ENCODE measurements at places on chromosomes 12 and 14.

GRCh38 chr12:47947341-47947740 lies 16.1 kb upstream of the TMEM106C start:
- no peak for DNase-seq

DNA sequence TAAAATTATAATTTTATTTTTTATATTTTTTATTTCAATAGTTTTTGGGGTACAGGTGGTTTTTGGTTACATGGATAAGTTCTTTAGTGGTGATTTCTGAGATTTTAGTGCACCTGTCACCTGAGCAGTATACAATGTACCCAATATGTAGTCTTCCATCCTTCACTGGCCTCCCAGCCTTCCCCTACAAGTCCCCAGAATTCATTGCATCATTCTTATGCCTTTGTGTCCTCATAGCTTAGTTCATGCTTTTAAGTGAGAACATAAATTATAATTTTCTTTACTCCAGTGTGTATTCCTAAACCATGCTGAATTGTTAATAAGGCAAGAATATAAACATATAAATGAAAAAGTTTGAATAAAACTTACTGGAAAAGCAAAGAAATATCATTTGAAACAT lies 19.1 kb upstream of the NFKBIA start:
- DNase-seq = no peak

- peak; percentile 99 for DNase-seq
Observed at GRCh38 chr12:86712425-86712843, 456.2 kb upstream of the MGAT4C start.

- no peak for DNase-seq
Observed at GRCh38 chr14:96804895-96805294, 7.7 kb downstream of the VRK1 start.

DNA sequence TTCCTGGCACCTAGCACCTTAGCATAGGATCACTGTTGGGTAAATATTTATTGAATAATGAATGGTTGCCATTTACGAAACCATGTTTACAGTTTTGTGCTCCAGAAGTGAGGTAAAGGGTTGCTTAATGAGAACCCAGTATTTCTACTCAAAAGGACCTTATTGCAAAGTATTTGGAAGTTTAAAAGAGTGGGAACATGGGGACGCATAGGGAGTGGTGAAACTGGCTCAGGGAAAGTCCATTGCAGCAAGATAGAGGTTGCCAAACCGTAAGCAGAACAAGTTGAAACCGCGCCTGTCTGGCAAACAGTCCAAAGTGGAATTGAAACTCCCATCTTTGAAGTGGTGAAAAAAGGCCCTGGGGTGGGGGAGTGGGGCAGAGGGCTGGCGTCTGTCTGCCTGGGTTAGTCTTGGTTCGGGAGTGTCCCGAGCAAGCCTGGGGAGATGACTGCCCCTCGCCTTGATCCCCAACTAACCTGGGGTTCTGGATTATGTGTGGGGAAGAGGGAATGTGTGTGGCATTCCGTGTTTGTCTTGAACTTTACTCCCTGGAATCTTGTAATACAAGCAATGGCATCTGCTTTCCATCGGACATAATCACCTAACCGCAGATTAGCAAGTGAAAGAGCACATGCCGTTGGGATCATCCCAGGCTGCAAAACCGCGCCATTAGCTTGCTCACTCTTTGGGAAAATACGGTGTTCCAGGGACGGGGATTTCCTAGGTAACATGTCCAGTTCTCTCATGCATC lies 7.2 kb downstream of the ALDH2 start:
- peak; percentile 90 for DNase-seq

- no peak for DNase-seq
Observed at GRCh38 chr12:109540526-109541412, 32.5 kb downstream of the MMAB start.

GRCh38 chr14:91261115-91261514 lies 16.6 kb upstream of the GPR68 start:
- DNase-seq = no peak

GRCh38 chr12:30610718-30611117 lies 85.0 kb downstream of the IPO8 start:
- no peak for DNase-seq

- peak; percentile 64 for DNase-seq
Observed at GRCh38 chr12:87667378-87667777, 361.8 kb downstream of the C12orf50 start.

- DNase-seq = peak; percentile 4
Observed at GRCh38 chr14:37251775-37252174, 54.0 kb downstream of the MIPOL1 start.

- DNase-seq = no peak
Observed at GRCh38 chr12:121443911-121444841, 44.3 kb downstream of the RNF34 start.

DNA sequence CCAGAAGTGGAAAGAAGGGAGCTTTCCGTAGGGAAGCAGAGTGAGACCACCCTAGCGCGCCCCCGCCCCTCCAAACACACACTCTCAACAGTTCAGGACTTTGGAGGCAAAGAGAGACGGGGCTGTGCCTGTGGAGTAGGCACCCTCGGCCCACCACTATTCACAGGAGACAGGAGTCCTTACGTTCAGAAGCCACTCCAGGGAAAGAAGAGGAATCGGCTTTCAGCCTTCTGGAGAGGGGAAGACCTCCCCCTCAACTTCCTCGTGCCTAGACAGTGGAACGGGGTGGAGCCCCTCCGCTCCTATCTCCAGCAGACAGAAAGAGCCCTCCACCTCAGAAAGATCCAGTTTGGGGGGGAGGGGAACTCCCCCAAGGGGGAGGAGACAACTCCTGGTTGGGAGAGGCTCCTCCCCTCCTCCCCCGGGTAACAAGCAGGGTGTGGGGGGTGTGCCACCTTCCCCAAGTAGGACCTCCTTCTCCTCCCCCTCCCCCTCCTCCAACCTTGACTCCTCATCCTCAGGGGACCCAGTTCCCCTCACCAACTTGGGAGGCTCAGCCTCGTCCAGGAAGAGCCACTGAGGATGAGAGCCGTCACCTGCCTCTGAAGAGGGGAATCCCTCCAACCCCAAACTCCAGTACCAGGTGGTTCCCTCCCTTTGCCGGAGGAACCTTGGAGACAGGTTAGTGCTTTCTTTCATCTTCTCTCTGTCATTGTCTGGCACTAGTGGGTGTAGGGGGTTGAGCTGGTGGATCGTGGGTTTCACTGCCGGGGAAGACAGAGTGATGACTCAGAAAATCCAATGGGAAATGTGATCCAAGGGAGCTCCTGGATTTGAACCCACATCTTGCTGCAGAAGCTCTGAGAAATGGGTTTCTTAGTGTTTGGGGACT lies 883 bp downstream of the FOXJ2 start:
- peak; percentile 62 for DNase-seq

GRCh38 chr12:75944905-75945432 lies 86.6 kb downstream of the PHLDA1 start:
- no peak for DNase-seq

GRCh38 chr14:35808076-35808637 lies 938 bp downstream of the RALGAPA1 start:
- DNase-seq = peak; percentile 27

- no peak for DNase-seq
Observed at GRCh38 chr14:101083564-101084435, 180.3 kb upstream of the RTL1 start.

- no peak for DNase-seq
Observed at GRCh38 chr12:87599459-87599858, 429.7 kb downstream of the C12orf50 start.

DNA sequence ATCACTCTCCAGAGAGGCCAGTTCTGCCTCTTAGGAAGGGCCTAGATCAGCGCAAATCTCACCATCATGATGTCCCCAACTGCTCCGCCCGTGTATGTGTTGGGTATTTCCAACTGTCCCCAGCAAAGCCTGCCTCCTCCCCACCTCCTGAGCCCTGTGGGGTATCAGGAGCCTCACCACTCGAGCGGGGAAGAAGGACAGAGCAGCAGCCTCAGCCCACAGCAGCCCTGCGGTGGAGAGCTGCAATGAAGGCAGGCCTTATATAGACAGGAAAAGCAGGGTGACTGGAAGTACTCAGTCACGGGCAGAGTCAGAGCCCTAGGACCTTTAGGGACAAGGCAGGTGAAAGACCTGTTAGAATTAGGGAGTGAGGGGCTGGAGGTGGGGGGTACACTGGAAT lies 358.2 kb downstream of the CACNA1C start:
- no peak for DNase-seq

GRCh38 chr12:27553941-27554340 lies 29.9 kb downstream of the PPFIBP1 start:
- DNase-seq = no peak

DNA sequence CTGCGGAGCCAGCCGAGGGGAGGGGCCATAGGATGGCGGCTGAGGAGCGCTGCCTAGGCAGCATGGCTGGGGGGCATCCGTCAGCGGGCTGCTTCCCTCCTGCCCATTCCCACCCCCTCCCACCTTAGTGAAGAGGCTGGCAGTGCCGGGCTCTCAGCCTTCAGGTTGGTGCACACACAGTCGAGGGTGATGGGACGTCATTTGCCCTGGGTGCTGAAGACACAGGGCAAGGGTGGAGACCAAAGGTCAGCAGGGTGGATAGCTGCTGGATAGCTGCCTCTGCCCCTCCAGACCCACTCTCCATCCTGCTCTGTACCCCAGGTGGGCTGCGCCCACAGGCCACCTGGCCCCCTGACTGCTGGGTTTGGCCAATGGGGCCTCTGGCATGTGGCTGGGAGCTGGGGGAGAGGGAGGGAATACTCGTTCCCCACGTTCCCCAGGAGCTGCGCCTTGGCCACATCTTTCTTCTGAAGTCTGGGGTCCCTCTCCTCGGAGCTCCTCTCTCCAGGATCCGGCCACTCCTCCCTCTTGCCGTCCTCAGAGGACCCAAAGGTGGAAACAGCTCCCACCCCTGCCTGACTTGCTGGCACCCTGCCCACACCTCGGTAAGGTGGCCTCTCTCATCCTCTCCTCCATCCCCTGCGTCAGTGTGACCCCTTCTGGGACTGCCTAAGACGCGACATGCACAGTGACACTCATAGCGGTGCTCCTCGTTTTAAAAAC lies 11.2 kb upstream of the CDC42BPB start:
- DNase-seq = no peak

GRCh38 chr12:56670836-56671235 lies 17.2 kb downstream of the PTGES3 start:
- no peak for DNase-seq

DNA sequence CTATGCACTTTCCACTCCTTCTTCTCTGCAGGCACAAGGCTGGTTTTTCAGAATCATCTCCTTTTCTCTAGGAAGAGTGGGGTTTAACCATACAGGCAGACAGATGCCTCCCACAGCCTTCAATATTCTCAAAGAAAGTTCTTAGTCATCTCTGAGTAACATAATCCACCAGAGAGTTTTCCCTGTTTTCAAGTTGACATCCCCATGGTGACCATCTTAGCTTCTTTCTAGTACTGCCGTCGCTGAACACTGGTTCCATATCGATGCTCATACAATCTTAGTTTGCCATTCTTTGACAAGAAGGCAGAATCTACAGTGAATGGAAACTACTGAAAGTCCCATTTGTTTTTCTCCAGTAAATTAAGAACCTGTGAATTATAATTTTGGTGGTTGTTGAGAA lies 28.6 kb downstream of the TPH2 start:
- DNase-seq = no peak

- DNase-seq = no peak
Observed at GRCh38 chr14:23080474-23080873, 14.5 kb downstream of the ACIN1 start.

- DNase-seq = no peak
Observed at GRCh38 chr14:101582294-101582693, 21.0 kb downstream of the DIO3 start.

GRCh38 chr12:82959821-82960220 lies 273.1 kb downstream of the TMTC2 start:
- no peak for DNase-seq

GRCh38 chr12:132094269-132094891 lies 49.7 kb downstream of the DDX51 start:
- DNase-seq = no peak

DNA sequence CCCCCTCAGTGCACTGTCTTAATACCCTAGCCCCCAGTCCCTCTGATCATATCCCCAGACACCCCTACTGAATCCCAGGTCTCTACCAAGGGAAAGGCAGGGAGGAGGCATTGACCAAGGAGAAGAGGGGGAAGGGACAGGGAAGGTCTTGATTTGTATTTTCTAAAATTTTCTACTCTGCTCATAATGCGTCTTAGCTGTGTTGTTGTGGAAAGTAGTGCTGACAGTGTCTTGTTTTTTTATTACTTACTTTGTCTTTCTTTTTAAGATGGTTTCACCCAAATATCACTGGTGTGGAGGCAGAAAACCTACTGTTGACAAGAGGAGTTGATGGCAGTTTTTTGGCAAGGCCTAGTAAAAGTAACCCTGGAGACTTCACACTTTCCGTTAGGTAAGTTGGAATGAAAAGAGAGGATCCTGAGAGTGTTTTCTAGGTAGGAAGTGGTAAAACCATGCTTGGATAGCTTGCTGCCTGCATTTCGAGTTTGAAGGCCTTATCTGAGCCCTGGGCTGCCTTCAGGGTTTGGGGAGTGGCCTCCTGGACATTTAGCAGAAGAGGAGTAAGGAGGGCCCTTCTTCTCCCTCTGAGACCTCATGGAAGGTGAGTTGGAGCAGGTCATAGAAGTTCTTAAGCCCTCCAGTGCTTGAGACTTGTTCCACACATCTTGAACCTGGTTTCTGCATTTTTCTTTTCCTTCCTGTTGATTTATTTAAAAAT lies 27.4 kb downstream of the PTPN11 start:
- no peak for DNase-seq

DNA sequence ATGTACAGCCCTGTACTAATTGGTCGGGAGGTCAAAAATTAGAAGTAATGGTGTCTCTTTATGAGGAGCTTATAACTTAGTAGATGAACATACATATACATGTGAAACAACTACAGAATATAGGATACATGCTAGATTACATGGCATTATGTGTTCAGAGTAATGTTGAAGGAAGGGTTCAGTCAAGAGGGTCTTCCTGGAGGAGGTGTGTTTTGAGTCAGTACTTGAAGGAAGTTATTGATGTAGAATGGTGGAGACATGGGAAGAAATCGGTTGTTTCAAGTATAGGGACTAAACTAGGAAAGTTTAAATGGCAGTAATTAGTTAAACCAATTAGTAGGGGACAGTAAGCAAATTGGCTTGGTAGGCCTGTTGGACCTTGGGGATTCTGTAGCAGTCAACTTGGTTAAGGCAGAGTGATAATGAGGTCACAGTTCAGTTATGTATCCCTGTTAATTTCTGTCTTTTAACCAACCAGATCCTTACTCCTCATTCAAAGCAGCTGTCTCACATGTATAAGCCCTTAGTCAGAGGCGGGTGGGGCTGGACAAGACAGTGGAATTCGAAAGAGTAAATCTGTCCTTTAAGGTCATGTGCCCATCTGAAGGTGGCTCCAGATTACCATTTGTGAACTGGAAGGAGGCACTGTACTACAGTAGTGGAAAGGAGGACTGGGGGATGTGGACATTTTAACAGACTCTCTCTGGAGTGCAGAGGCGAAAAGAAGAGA lies 3.5 kb upstream of the ANKRD52 start:
- peak; percentile 96 for DNase-seq

GRCh38 chr12:67413577-67413976 lies 144.4 kb downstream of the CAND1 start:
- DNase-seq = no peak
